ENCODE measurements at places on chromosomes 16 and 17.

DNA sequence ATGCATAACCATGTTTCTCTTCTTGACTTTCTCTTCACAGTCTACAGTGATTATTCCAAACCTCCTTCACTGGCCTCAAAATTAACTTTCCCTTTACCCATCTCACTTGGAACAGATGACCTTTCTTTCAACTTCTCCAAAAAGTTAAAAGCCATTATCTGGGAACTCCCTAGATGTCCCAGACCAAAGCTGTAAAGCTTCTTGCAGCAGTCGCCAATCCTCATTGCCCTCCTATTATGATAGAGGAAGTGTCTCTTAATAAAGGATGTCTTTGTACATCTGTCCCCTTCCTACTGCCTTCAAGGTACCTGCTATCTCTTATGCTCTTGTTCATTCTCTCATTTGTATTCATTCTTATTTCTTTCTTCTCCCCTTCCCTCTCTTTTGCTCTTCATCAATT, 127.5 kb downstream of the MRTFB start:
- no peak for DNase-seq

DNA sequence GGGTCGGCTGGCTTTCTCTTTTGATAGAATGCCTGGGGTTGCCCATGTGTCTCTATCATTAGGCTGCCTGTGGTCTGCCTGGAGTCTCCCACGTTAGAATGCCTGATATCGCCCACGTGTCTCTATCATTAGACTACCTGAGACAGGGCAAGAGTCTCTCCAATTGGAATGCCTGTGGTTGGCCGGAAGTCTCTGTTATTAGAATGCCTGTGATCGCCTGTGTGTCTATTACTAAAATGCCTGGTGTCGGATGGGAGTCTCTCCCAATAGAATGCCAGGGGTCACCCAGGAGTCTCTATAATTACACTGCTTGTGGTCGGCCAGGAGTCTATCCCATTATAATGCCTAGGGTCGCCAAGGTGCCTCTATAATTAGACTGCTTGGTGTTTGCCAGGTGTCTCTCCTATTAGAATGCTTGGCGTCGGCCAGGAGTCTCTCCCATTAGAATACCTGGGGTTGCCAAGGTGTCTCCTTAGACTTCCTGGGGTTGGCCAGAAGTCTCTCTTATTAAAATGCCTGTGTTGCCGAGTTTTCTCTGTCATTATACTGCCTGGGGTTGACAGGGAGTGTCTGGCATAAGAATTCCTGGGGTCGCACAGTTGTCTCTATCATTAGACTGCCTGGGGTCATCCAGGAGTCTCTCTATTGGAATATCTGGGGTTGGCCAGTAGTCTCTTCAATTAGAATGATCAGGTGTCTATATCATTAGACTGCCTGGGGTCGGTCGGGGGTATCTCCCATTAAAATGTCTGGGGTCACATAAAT, 2272.8 kb downstream of the TP53TG3F start:
- no peak for DNase-seq

- no peak for DNase-seq
These were observed 40.8 kb downstream of the NT5M start for GRCh38 chr17:17343896-17344506.

- DNase-seq = peak; percentile 33
These were observed 13.2 kb downstream of the LSM12 start for GRCh38 chr17:44053125-44053872.

- DNase-seq = no peak
These were observed 21.3 kb upstream of the UBE2I start for GRCh38 chr16:1287982-1288670.

DNA sequence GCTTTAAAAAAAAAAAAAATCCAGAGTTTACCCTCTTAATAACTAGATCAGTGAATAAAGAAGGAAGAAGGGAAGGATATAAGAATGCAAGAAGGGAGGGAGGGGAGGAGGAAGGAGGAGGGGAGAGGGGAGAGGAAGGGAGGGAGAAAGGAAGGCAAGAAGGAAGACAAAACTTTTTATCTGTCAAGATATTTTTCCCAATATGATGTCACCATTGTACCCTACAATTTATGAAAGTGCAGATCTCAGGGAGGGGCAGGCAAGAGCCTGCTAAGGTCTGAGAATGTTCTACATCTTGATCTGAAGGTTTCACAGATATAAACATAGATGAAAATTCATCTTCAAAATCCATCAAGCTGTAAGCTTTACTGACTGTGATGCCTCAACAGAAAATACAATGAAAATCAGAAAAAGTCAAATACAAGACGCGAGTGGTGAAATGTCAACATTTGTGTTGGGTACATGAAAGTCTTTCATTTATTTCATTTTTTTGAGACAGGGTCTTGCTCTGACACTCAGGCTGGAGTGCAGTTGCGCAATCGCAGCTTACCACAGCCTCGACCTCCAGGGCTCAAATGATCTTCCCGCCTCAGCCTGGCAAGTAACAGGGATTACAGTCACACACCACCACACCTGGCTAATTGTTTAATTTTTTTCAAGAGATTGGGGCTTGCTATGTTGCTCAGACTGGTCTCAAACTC, 57.1 kb upstream of the EMP2 start:
- DNase-seq = no peak

DNA sequence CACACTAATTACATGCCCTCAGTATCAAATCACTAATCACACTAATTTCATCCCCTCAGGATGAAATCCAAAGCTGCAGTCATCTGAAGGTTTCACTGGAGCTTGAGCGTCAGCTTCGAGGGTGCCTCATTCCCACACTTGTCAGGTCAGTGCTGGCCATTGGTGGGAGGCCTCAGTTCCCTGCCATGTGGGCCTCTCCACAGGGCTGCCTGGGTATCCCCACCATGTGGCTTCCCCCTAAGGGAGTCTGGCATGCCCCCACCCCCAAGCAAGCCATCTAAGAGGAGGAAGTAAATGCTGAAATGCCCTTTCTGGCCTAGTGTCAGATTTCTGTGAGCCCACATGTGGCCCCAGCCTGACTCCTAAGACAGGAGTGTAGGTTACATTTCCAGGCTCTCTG, 78.6 kb upstream of the CDH5 start:
- DNase-seq = no peak

DNA sequence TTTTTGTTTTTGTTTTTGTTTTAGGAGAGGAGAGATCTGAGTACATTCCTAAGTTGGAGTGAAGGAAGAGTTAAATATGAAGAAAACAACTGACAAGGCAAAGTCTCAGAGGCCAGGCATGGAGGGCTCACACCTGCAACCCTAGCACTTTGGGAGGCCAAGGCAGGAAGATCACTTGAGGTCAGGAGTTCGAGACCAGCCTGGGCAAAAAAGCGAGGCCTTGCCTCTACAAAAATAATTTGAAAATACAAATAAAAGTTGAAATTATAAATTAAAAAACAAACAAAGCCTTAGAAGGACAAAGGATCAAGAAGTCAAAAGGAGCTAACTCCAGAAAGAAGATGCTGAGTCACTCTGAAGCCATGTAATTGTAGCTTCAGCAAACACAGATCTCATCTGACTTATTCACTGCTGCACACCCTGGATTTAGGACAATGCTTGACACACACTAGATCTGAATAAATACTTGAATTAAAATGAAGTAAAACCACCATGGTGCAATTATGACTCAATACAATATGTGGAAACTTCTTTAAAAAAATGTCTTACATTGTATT, 9.1 kb downstream of the CEP20 start:
- DNase-seq = no peak

DNA sequence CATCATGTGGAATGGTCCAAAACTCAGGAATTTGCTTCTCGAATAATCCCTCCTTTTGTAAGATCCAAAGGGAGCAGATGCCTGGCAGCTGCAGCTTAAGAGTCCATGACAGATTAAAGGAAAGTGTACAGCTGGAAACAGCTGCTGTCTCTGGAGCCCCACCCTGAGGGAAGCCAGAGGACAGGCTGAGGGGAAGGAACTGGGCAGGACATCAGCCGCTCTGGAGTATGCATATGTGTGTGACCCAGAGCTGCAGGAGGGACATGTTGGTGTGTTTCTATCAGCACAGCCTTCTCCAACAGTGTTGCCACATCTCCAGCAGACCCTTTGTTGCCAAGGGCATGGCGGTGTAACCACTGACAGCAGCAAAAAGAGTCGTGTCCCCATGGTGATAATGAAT, 46.2 kb downstream of the CYB561 start:
- DNase-seq = no peak

All from NCI-H1092 (cell line).